ENCODE measurements at places on chromosomes 13 and 19.

- DNase-seq, result no peak
Measured at GRCh38 chr19:53847555-53847954, 20.1 kb upstream of the MYADM start.

GRCh38 chr13:70162141-70162540, 53.9 kb upstream of the KLHL1 start:
- no peak for DNase-seq

GRCh38 chr13:112784811-112785482, 95.1 kb downstream of the ATP11A start:
- DNase-seq, result no peak

DNA sequence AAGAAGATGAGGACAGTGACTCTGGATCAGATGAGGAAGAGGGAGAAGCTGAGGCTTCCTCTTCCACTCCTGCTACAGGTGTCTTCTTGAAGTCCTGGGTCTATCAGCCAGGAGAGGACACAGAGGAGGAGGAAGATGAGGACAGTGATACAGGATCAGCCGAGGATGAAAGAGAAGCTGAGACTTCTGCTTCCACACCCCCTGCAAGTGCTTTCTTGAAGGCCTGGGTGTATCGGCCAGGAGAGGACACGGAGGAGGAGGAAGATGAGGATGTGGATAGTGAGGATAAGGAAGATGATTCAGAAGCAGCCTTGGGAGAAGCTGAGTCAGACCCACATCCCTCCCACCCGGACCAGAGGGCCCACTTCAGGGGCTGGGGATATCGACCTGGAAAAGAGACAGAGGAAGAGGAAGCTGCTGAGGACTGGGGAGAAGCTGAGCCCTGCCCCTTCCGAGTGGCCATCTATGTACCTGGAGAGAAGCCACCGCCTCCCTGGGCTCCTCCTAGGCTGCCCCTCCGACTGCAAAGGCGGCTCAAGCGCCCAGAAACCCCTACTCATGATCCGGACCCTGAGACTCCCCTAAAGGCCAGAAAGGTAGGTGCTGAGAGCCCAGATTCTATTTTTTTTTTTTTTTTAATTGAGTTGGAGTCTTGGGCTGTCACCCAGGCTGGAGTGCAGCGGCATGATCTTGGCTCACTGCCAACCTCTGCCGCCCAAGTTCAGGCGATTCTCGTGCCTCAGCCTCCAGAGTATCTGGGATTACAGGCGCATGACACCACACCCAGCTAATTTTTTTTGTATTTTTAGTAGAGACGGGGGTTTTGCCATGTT, 2.3 kb downstream of the PPP1R15A start:
- DNase-seq, result no peak

DNA sequence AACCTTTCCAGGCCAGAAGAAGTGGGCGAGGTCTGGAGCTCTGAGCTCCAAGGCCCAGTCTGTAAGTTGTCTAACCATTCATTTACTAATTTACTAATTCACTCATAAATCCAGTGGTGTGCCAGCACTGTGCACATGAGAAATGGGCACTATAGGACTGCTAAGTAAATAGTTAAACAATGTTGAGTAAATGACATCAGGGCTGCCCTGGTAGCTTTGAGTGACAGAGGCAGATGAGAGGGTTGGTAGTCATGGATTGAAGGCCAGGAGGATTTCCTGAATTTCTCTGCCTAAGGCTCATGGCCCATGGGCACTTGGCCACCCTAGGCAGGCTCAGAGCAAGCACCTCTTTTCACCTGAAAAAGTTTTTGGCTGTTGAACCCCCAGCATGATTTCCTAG, 216.9 kb upstream of the RXFP2 start:
- no peak for DNase-seq

- no peak for DNase-seq
Measured at GRCh38 chr13:113823771-113824170, 40.1 kb downstream of the GAS6 start.

GRCh38 chr13:40502236-40502635, 164.2 kb downstream of the FOXO1 start:
- DNase-seq, result no peak

- no peak for DNase-seq
Measured at GRCh38 chr13:59356607-59357006, 807.1 kb downstream of the DIAPH3 start.

- DNase-seq, result no peak
Measured at GRCh38 chr13:34070544-34071303, 252.8 kb downstream of the RFC3 start.

DNA sequence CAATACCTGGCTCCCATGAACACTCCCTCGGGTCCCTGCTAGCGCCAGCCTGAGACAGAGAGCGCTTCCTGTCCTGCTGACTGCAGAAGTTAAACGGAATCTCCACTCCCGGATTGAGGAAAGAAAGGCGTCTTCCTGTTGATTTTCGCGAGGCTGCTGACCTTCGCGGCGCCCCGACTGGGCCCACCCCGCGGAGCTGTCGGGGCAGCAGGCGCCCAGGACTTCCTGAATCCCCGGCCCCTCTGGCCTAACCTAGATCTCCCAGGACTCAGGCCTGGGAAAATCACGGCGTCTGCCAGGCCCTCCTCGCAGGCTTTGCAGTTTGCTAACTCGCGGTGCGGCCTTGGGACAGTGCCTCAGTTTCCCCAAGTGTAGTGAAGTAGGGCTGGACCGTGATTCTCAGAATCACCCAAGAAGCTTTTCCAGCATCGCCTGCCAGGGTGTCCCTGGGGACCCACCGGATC, 108.8 kb downstream of the KCTD15 start:
- no peak for DNase-seq

DNA sequence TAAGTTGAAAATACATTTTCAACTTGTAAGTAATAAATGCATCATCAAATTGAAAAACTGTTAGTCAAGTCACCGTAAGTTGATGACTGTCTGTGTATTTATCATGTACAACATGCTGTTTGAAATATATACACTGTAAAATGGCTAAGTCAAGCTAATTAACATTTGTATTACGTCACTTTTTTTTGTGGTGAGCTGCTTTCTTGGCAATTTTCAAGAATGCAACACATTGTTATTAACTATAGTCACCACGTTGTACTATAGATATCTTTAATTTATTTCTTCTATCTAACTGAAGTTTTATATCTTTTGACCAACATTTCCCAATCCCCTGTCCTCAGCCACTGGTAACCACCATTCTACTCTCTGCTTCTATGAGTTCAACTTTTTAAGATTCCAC, 57.0 kb downstream of the RBM26 start:
- no peak for DNase-seq

DNA sequence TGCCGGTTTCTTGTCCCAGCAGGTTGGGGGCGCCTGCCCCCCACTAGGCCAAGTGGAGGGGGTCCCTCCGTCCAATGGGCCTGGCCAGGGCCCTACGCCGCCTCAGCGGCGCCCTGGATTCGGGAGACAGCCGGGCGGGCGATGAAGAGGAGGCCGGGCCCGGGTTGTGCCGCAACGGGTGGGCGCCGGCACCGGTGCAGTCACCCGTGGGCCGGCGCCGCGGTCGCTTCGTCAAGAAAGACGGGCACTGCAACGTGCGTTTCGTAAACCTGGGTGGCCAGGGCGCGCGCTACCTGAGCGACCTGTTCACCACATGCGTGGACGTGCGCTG, 6.2 kb downstream of the KCNJ14 start:
- no peak for DNase-seq

DNA sequence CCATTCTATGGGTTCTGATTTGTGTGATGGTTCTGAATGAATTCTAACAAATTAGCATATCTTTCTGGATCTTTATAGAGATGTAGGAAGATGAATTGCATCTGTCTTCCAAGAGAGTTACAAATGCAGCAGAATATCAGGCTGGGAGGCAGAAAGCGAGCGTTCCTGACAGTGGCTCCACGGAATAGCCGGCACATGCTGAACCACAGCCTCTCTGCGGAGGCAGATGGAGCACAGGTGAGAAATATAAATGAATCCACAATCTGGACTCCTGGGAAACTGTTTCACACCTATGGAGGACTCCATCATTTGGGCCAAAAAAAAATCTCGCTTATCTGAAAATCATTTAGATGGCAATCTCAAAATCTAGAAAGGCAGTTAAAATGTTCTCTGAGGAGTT, 34.5 kb upstream of the WASF3 start:
- DNase-seq, result no peak

GRCh38 chr19:43408043-43408442, 6.6 kb upstream of the TEX101 start:
- DNase-seq, result no peak

DNA sequence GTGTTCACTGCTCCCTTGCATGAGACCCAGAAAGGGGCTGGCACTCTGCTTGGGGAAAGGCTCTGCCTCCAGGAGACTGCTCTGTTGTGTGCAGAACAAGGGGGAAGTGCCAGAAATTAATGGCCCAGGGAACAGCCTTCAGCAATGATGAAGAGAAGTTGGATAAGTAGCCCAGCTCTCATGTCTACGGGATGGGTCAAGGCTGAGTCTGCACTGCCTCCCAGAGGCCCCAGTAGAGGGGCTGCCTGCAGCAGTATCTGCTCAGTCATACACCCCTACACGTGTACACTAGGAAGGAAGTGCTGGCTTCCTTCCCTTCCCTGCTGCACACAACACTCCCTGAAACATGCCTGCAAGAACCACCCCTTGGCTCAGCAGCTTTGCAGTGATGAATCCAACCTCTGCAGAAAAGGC, 54.6 kb upstream of the URI1 start:
- DNase-seq, result no peak

GRCh38 chr19:5832061-5832460, 7.4 kb downstream of the FUT6 start:
- DNase-seq, result no peak

GRCh38 chr19:1845642-1846041, 2.6 kb downstream of the REXO1 start:
- DNase-seq, result no peak

DNA sequence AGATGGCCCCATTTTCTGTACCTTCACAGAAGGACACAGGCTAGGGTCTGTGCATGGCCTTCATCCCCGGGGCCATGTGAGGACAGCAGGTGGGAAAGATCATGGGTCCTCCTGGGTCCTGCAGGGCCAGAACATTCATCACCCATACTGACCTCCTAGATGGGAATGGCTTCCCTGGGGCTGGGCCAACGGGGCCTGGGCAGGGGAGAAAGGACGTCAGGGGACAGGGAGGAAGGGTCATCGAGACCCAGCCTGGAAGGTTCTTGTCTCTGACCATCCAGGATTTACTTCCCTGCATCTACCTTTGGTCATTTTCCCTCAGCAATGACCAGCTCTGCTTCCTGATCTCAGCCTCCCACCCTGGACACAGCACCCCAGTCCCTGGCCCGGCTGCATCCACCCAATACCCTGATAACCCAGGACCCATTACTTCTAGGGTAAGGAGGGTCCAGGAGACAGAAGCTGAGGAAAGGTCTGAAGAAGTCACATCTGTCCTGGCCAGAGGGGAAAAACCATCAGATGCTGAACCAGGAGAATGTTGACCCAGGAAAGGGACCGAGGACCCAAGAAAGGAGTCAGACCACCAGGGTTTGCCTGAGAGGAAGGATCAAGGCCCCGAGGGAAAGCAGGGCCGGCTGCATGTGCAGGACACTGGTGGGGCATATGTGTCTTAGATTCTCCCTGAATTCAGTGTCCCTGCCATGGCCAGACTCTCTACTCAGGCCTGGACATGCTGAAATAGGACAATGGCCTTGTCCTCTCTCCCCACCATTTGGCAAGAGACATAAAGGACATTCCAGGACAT, 7.0 kb upstream of the CEACAM7 start:
- DNase-seq, result no peak

DNA sequence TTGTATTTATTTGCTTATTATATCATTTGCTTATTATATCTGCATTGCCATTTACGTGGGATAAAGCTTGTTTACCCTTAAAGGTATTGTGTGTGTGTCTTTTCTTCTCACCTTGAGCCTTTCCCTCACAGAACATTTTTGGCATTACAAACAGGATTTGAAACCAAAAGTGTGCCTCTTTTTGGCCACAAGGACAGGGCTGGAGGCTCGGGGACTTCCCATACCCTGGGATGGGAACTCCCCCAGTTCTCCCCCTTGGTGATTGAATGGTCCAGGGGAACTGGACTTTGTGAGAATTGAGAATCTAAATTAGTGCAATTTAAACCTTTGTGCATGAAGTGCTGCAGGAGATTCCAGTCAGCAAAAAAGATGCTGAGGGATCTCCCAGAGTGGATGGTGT, 2.4 kb upstream of the ZNF506 start:
- no peak for DNase-seq

GRCh38 chr13:34507630-34508029, 434.4 kb upstream of the NBEA start:
- DNase-seq, result no peak

- DNase-seq, result no peak
Measured at GRCh38 chr13:32737111-32737571, 150.9 kb downstream of the PDS5B start.

GRCh38 chr19:56137405-56137804, 3.7 kb upstream of the ZNF444 start:
- no peak for DNase-seq

DNA sequence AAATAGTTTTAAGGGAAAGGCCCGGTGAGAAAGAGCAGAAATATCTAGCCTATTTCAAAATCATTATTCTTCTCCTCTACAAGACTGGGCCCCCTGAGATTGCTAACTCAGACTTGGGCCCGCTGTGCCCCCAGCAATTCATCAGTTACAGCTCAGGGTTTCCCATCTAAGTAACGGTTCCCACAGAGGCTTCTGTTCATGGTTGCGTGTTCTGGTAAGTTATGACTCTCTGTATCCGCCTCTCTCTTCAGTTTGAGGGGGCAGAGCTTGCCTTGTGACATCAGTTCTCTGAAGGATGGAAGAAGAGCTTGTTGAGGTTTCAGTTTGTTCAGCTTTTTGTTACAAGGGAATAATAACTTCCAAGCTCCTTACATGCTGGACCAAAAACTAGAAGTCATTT, 11.6 kb downstream of the ZNF57 start:
- no peak for DNase-seq

GRCh38 chr19:54109651-54110050, 5.8 kb downstream of the TFPT start:
- DNase-seq, result no peak

DNA sequence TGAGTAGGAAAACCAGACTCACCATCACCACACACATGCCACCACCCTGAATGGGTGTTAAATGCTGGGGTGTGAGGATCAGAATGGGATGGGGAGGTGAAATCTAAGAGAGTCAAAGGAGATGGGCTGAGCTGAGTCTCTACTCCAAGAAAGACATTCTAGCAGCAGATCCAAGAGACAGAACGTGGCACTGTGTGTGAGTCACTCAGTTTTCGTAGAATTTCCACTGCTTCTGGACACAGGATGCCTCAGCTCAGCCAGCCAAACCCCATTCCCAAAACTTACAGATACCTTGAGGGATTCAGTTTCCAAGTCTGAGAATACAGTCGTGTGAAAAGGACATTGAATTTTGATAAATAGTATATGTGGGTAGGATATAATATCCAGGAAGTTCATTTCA, 7.3 kb upstream of the CYP2A7 start:
- no peak for DNase-seq
